ENCODE measurements at places on chromosomes 3 and 15.

DNA sequence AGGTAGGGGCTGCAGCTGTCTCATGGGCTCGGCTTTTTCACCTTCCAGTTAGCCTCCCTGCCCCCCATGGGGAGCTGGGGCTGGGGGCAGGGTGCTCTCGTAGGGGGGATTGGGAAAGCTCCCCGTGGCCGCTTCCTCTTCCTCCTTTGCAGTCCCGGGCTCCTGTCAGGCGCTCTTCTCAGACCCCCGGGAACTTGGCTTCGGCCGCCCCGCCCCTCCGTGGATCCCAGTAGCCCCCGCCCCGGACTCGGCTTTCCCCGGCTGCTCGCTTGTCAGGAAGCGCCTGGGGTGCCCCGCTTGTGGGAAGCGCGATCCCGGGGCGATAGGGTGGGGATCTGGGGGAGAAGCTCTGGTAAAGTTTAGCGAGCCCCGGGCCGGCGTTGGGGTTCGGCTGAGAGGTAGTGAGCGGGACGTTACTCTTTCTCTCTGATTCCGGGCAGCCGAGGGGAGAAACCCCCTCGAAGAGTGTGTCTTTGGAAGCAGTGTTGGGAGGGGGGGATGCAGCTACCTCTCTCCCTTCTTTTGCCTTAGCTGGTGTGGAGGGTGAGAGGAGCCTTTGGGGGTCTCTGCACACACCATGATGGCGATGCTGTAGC lies 611 bp downstream of the PIAS1 start:
- peak; percentile 4 for DNase-seq

- no peak for DNase-seq
Measured at GRCh38 chr3:195999896-196000295, 82.0 kb downstream of the TFRC start.

DNA sequence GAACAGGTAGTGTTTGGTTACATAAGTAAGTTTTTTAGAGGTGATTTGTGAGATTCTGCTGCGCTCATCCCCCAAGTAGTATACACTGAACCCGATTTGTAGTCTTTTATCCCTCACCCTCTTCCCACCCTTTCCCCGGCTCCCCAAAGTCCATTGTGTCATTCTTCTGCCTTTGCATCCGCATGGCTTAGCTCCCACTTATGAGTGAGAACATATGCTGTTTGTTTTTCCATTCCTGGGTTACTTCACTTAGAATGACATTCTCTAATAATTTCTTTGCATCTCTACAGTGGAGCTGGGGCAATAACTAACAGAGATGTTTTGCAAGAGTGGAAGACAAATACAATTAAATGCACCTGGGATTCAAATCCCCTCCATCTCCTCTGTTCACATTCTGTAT lies 93.2 kb downstream of the TP63 start:
- no peak for DNase-seq

GRCh38 chr15:70159713-70160009 lies 61.9 kb upstream of the TLE3 start:
- DNase-seq: no peak

- no peak for DNase-seq
Measured at GRCh38 chr15:76935620-76936019, 4.1 kb downstream of the RCN2 start.

DNA sequence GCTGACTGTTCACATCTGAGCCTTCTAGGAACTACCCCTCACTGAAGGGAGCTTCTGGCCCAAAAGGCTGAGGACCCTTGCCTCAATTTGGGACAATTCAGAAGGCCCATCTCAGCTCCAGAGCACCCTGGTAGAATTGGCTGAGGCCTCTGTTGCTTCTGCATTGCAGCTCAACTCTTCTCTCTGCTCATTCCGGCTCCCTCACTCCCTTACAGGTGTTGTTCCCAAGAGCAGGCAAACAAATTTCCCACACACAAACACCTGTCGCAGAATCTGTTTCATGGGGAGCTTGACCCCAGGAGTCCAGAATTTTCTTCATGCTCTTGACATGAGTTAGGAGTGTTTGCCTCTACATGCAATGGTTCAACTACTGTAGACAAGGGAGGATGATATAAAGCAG lies 78.7 kb downstream of the CRYGS start:
- no peak for DNase-seq

GRCh38 chr15:81807186-81807585 lies 238.6 kb downstream of the MEX3B start:
- DNase-seq: no peak

DNA sequence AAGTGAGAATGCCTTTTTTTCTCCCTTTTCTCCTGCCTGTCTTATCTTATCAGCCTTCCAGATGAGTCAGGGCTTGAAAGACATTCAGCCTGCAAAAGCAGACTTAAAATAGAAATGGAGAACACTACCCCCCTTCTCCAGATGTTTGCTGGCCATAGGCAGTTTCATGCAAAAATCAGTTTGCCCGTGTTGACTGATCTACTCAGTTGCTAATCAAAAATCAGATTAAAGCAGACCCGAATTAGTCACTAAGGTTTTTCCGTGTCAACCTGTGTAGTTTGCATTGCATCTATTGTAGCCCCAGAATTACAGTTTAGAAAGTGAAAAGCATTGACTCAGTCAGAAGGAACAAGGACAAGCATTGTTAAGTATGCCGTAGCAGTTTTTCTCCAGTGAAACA lies 56.2 kb downstream of the IL5RA start:
- DNase-seq: no peak

- no peak for DNase-seq
Measured at GRCh38 chr3:87069971-87070370, 79.0 kb upstream of the VGLL3 start.

- peak; percentile 43 for DNase-seq
Measured at GRCh38 chr3:45993421-45994027, 2.1 kb downstream of the FYCO1 start.

DNA sequence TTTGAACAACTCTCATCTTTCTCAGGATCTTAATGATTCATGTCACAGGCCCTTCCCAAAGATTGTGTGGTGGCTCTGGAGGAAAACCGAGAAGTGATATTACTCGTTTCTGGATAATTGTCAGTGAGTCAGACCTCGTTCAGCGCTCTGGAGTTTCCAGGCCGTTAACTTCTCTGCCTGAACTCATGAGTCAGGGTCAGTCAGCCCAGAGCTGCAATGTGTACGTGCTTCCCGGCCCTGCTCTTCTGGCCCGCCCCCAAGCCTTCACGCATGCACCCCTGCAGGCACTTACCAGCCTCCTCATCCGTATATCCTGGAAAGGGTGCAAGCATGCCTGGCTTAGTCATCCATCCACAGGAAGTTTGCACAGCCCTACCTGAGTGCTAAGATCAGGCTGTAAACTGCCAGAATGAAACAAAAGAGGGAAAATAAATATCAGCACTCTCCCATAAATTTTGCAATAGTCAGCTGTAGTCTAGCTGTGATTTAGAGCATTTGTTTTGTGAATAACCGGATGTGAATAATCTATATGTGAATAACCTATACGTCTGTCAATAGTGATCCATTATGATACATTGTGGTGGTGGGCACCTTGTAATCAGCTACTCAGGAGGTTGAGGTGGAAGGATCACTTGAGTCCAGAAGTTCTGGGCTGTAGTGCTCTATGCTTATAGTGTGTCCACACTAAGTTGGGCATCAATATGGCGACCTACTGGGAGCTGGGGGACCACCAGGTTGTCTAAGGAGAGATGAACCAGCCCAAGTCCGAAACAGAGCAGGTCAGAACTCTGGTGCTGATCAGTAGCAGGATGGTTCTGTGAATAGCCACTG lies 35.3 kb upstream of the SEMA4B start:
- DNase-seq: peak; percentile 3

DNA sequence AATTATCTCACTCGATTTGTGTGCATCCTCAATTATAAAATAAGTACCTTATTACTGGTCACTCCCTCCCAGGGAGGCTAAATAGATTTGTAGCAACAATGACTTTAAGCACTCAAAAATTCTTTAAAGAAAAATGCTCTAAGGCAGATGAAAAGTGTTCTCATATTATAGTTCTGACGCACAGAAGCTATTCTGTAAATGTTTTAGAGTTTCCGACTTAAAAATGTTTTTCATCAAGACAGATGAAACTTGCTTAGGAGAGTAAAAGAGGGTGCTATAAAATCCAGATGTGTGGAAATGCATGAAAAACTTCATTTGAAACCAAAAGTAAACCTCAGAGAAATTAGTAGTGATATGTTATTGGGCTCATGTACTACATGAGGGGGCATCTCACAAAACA lies 398.4 kb upstream of the KCNMB2 start:
- no peak for DNase-seq

DNA sequence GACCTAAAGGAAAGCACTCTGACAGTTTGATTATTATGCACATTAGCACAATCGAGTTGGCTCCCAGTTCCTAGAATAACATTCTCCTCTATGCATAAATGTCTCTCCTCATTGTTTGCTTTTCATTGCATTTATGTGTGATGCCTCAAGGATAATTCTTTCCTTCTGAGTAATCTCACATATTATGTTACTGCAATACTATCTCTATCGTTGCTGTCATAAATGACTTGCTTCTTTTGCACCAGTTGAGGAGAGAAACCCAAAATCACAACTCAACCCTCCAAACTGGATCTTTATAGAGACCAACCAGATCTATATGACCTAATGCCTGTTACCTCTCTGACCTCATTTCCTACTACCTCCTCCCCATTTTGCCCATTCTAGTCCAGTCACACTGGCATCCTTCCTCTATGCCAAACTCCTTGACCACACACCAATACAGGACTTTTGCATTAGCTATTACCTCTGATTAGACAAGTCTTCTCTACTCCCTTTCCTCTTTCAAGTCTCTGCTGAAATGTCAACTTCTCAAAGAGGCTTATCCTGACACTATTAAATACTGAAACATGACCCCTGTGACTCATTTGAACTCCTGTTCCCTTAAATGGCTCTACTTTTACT lies 1026.0 kb downstream of the TUSC7 start:
- DNase-seq: no peak

DNA sequence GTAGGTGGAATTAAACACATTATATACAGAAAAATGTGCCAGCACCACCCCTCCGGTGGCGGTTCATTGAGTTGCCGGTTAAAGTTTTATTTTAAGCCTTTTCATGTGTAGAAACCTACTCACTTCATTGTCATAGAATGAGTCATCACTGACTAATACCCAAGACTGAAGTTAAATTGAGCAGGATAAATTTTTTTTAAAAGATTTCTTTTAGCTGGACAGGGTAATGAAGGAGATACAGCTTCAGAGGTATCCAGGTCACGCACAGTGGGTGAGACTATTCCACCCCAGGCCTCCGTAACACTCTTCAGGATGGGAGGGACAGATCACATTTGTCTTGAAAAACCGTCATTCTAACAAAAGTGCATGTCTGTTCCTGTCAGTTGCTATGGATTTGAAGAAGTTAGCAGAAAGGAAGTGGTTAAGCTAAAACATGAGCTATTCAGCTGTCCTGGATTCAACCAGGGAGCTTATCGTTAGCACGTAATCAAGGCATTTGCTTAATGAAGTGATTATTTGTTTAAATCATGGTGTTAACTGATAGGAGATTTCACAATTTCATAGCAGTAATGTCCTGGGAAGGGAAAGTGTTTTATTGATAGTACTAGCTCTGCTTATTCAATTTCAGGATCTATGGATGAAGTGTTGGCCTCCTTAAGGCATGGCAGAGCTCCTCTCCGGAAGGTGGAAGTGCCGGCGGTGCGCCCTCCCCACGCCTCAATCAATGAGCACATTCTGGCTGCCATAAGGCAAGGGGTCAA lies 23.4 kb downstream of the WHAMM start:
- peak; percentile 30 for DNase-seq

DNA sequence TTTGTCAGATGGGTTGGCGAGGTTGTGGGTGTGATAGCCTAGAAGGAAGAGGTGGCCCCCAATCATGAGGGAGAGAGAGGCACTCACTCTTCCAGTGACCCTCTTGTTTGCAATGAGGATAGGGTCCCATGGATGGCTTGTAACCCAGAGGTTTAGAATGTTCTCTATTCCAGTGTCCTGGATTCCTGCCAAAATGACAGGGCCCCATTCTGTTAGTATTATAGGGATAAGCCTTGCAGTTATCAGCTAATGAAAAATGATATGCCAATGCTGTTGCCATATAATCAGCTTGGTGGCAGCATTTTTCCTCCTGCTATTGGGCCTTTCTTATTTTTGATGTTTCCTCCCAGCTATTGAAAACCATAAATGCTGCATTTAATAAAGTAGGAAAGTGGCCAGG lies 23.3 kb upstream of the SENP7 start:
- DNase-seq: no peak

GRCh38 chr15:50718700-50719125 lies 32.1 kb upstream of the TRPM7 start:
- DNase-seq: no peak
